ENCODE measurements at places on chromosomes 1 and 21.

DNA sequence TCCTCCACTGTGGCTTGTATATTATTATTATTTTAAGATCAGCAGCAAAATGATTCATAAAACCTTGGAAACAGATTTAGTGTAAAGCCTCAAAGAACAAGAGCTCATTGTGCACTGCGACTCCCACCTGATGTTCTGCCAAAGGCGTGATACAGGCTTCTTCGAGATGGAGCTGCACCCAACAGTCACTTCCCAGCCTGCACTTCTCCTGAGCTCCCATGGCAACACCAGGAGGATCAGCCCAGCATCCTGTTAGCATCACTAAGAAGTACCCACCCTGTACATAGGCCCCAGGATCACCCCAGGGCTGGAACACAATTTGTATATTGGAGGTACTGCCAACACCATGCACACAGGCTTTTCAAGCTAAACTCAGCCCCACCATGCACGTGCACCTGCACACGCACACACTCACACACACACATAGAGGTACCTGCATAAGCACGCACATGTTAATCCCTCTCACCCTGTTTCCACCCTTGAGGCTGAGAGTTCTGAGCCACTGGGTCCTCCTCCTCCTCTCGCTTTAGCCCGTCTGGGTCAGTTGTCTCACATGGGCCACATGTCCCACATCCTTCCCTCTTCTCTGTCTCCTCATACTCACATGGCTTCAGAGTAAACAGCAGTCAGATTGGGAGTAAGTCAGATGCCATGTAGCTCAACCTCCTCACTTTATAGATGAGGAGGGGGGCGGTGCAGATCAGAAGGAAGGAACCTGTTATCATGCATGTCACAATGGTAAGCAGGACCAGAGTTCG lies 281.9 kb upstream of the POU3F1 start:
- no peak for DNase-seq

DNA sequence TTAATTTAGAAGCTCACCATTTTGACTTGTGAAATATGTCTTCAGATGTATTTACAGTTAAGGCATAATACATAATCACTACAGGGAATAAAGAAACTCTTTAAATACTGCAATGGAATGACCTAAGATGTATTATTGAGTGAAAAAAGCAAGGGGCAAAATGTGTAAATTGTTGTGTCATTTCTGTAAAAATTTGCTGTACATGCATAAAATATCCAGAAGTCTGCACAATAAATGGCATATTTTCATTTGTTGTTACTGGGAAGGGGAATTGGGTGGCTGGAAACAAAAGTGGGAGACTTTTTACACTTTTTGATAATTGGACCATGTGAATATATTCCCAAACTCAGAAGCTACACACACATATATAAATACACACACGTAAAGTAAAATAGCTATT lies 17.1 kb downstream of the LRIG2 start:
- DNase-seq, result no peak

- no peak for DNase-seq
Observed at GRCh38 chr1:216778737-216779136, 55.5 kb upstream of the ESRRG start.

- DNase-seq, result no peak
Observed at GRCh38 chr1:30742963-30743559, 14.5 kb downstream of the LAPTM5 start.

DNA sequence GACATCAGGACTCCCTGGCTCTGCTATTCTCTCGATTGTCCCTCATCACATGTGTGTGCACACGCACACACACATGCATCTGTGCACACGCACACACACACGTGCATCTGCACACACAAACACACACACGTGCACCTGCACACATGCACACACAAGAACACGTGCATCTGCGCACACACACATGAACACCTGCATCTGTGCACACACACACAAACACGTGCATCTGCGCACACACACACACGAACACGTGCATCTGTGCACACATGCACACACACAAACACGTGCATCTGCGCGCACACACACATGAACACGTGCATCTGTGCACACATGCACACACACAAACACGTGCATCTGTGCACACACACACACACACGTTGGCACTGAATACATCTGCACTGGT lies 14.7 kb downstream of the S100A7A start:
- DNase-seq, result no peak

- DNase-seq, result peak; percentile 17
Observed at GRCh38 chr1:243596431-243597062, 253.5 kb downstream of the AKT3 start.

DNA sequence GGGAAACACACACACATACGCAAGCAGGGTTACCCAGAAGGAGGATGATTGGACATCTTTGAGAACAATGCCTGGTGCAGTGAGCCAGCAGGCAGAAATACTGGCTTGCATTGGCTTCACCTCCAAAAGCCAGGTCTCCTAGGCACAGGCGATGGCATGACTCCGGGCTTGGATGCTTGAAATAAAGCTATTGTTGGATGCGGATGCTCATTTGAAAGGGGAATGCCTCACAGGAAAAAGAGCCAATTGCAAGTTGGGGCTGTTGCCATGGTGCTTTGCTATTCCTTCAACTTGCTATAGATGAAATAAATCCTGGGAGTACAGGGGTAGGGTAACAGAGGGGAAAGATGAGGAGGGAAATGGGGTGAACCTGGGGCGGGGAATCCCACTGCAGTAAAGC lies 180.7 kb upstream of the SGIP1 start:
- DNase-seq, result no peak

GRCh38 chr1:151756291-151756690 lies 7.0 kb downstream of the MRPL9 start:
- DNase-seq, result no peak

DNA sequence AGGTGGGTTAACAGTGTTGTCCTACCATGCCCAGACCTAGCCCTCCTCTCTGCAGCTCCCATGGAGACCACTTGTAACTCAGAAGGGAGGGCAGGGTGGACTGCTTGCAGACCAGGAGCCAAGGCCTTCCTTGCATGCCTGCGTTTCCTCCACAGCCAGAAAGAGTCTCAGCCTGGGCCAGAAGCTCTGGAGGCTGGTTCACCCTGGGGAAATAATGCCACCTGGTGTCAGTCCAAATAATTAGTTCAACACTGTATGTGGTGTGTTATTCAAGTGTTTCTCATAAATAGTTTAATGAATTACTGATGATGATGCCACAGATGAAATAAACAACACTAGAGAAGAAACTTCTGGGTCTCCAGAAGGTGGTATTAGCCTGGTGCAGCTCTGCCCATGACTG lies 16.9 kb upstream of the VANGL1 start:
- DNase-seq, result no peak

DNA sequence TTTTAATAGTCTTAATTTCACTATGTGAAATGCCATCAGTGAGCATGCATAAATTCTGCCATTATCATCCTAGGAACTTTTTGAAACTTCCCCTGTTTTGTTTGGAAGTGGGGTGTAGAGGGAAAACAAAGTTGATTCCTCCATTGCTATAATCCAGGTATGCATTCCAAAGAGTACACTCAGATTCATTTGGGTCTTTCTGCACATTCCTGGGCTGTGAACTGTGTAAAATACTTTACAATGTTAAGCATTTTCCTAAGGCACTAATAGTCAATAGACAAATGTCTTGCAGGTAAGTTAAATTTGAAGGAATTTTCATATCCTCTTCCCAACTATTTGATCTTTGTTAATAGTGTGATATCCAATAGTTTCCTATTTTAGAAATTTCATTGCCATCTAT lies 36.2 kb downstream of the SGIP1 start:
- DNase-seq, result no peak

DNA sequence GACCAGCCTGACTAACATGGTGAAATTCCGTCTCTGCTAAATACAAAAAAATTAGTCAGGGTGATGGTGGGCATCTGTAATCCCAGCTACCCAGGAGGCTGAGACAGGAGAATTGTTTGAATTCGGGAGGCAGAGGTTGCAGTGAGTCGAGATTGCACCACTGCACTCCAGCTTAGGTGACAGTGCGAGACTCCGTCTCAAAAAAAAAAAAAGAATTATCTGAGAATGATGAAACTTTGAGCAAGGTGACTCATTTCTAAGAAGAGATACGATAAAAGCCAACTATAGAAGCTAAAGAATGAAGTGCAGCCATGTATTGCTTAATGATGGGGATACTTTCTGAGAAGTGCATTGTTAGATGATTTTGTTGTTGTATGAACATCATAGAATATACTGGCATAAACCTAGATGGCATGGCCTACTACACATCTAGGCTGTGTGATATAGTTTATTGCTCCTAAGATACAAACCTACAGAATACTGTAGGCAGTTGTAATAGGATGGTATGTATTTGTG lies 64.7 kb downstream of the SNRPE start:
- DNase-seq, result no peak

DNA sequence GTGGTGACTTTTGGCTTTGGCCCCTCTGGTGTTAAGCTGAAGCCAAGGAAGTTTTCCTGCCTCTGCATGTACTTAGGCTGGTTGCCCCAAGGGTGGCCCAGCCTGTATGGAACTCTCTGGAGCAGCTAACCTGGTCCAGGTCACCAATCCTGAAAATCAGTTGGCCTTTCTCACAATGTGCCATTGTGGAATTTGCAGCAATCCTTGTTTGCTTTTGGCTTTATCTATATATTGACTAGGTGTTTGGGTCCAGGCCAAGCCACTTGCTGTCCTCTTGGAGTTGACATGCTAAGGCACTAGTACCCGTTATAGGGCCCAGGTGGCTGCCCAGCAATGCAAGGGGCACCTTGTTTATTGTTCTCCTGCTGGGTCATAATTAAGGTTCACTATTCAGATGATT lies 124.6 kb downstream of the CAMTA1 start:
- DNase-seq, result no peak

Data from activated naive CD8-positive, alpha-beta T cell treated with anti-CD3 and anti-CD28 coated beads, Interleukin-2, amount 50 U/mL, for 24 hours (primary cell).